GM13977 (cell line): ENCODE measurements at places on chromosomes 5 and 9.

GRCh38 chr9:99392986-99393385 lies 170.9 kb downstream of the SEC61B start:
- no peak for DNase-seq

- DNase-seq, result no peak
Measured at GRCh38 chr5:156473269-156473908, 146.4 kb downstream of the SGCD start.

DNA sequence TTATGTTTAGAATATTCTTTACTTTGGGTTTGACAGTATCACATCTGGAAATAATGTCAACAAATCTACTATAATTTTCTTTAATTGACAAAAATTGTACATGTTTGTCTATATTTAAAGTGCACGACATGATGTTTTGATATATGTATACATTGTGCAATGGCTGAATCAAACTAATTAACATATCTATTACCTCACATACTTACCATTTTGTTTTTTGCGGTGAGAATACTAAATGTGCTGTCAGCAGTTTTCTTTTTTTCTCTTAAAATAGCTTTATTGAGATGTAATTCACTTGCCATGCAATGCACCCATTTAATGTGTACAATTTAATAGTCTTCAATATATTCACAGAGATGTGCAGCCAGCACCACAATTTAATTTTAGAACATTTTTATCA lies 10.6 kb upstream of the C6 start:
- DNase-seq, result no peak

GRCh38 chr5:10896016-10896415 lies 135.0 kb upstream of the DAP start:
- no peak for DNase-seq
